Aorta (tissue), 5 donors: ENCODE measurements at places on chromosomes 6 and 20.

DNA sequence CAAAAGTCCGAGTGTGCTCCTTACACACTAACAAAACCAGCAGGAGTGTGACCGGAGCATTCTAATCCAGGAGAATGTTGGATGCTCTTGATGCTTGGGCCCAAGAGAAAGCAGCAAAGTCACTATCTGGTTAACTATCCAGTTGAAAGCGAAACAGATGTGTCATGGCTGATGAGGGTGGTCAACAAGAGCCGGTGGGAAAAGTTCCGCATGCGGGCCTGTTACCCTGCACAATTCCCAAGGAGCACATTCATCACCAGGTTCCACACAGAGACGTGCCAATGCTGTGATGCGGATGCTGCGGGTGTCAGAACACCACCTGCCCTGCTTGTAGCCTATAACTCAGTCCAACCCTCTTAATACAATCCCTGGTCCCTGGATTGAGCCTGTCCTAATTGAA, 38.7 kb downstream of the IL20RA start:
- no peak for DNase-seq

- DNase-seq: no peak
These were observed 25.6 kb upstream of the ABCC10 start for GRCh38 chr6:43401730-43402129.

- no peak for DNase-seq
These were observed 59.6 kb downstream of the RAB44 start for GRCh38 chr6:36757206-36757605.

DNA sequence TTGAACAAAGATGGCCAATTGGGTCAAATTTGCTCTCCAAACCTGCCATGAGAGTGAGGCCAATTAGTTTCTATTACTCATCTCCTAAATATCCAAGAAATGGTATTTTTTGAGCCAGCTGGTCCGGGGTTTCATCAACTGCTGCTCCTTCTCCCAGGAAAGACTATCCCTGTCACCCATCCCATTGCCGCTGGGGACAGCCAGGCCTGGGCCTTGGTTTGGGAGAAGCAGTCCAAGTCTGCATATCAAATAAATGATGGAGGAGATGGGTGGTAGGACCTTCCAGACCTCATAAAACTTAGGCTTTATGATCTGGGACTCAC, 46.7 kb upstream of the TTPAL start:
- no peak for DNase-seq

DNA sequence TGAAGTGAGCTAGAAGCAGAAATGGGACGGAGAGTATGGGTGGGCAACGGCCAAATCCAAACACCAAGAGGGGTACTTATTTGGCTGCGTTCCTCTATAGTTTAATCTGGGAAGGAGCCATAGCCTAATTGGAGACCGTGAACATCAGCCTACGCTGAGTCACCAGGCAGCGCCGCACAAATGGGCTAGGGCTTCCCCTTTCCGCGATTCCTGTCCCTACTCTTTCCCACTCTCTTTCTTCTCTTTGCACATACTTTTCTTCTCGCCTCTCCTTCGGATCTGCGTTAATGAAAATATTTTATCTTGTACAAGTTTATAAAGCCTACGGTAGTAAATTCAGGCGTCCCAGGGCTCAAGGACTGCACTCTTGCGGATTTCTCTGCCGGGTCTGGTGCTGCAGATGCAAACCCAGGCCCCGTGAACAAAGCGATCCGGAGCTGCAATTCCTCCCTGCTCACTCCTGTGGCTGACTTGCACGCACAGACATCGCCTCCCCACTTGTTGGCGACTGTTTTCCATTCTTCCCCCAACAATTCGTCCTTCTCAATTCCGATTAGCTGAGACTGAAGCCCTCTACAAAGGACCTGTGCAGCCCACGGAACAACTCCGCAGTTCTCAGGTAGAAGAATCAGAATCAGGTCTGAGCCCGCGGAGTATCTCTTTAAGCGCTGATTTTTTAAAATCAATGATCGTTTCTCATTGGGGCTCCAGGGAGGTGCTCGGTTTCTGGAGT, 4.2 kb upstream of the TBX18 start:
- no peak for DNase-seq

DNA sequence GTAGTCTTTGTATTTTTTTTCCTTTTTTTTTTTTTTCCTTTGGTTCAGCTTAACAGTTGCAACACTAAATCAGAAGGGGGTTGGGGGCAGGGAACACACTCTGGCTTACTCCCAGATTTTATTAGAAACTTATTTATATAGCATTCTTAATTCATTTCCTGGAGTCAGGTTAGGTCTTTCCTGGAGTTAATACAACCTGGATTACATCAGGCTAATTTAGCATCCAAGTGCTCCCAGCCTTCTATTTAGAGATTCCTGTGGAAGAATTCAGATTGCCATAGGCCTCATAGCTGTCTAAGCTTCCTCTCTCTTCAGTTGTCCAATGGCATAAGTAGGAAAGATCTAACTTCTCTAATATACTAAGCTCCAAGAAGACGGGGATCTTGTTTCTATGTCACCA, 35.8 kb upstream of the PKHD1 start:
- DNase-seq: no peak

- no peak for DNase-seq
These were observed 18.6 kb downstream of the FKBP1A start for GRCh38 chr20:1374246-1374645.

DNA sequence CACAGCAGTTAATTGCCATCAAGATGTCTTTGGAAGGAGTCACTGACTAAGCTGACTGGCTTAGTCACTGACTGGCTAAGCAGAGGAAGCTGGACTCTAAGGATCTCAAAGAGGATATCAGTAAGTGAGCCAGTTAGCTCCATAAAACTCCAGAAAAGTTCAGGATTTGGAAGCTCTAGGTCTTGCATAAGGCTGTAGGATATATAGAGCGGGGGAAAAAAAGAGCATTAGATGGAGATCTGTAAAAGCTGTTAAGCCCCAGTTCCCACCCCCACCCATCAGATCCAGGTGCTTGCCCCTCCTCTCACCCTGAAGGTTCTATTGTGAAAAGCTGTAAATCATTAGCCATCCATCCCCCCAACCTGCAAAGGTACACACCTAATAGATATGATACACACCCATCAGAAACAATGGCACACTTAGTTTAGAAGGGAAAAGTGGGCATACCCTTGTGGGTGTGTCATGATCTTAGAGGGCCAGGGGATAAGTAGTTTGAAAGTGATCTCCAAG, 32.2 kb downstream of the CARMIL1 start:
- DNase-seq: no peak

DNA sequence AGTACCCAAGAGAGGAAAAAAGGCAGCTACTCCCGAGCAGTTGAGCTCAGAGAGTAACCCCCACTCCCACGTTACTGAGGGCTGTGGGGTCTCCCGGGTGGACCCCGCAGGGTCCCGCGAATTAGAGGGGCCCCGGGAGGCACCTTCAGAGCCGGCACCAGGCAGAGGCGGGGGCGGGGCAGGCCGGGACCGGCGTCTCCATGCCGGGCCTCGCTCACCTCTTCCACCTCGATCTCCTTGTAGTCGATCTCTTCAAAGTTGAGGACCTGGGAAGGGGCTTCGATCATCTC, 381 bp downstream of the MAP3K7 start:
- no peak for DNase-seq

DNA sequence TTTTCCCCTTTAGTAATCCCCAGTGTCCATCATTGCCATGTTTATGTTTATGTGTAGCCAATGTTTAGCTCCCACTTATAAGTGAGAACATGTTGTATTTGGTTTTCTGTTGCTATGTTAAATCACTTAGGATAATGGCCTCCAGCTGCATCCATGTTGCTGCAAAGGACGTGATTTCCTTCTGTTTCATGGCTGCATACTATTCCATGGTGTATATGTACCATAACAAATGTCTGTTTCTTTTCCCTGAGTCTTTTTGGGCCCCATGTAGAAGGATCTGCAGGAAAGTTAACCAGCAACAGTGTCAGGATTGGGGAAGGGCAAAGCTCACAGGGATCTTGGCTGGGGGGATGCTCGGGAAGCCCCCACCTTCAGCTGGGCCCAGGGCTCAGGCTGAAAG, 64.3 kb upstream of the SULF2 start:
- DNase-seq: no peak

GRCh38 chr6:70424291-70424690, 11.0 kb downstream of the FAM135A start:
- DNase-seq: no peak

- DNase-seq: no peak
These were observed 128.9 kb downstream of the SCML4 start for GRCh38 chr6:107695061-107695720.

DNA sequence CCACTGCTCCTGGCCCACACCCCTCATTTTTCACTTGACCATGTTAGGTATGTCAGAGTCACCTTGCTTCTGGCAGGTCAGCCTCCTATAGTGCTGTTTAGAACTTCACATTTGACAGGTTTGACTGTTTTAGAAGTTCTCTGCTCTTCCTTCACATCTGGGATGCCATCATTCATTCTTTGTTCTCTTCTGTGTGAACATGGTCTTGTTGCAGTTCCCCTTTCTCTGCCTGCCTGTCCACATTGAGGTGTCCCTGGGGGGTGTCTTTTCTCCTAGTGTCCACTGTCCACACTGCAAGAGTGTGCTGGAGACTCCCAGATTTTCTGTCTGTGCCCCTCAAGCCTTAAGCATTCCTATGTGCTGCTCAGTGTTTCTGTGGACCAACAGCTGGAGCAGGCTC, 89.5 kb downstream of the JARID2 start:
- no peak for DNase-seq

DNA sequence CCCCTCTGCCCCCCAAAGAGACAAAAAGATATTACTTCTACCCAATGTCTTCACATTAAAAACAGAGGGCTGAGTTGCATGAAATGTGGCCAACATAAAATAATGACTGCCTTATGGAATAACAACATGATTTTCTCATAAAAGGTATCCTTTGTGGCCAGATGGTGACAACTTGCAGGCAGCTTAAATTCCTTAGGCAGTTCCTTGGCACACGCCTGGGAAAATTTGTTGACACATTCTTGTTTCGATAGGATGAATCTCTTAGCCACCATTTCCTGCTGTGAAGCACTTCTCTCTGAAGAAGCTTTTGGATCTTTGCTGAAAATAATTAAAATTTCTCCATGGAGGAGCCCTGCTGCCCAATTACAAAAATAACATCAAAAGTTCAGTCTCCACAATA, 109.0 kb upstream of the COL21A1 start:
- no peak for DNase-seq
